ENCODE measurements at places on chromosomes 6 and 20. TPM values are rescaled to one million over a fixed set of nuclear protein-coding genes. Genes with fewer than 3 reads are reported as not detected.

- H3K27ac ChIP-seq = no peak overlapping the region
- H3K4me3 ChIP-seq = no peak overlapping the region
- no peaks in the 10 kb centered on the region for H3K4me1 ChIP-seq
- no peaks in the 10 kb centered on the region for H3K27me3 ChIP-seq
Observed at GRCh38 chr20:52783769-52784168, 188.4 kb upstream of the TSHZ2 start.

DNA sequence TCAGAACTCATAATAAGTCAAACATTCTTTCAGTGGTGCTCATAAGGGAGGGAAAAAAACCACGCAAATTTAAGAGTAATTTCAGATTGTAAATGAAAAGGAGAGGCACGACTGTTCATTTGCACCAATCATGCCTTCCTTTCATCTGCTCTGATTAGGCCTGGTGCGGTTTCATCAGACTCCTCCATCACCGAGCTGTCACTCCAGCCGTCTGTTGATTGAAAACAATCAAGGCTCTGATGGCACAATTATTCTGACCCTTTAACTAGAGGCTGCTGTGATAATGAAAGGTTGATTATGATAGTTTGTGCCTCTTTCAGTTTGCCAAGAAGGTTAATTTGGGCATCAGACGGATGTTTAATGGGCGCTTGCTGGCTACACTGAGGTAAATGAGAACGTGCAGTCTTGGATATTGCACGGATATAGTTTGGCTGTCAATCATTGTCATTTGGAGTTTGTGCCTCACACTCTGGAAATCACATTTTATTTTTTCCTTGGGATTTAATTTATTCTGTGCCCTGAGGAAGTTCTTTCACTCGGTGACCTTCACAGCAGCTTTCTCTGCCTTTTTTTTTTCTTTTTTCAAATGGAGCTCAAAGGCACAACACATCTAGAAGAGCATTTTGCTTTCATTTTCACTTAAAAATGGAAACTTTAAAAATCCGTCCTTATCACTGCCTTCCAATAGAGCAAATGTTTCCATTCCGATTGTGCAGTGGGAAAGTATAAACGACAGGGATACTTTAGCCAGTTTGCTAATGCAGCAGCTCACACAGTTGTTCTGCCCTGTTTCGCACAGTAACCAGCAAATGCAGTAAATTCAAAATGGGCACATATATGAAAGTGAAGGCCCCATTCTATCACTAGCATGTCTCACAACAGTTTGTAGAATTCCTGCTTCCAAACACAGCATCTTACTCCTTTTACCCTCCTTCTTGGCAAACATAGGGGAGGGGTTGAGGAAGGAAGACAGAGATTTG, 172.8 kb downstream of the KLHL32 start:
- no peaks in the 10 kb centered on the region for H3K4me1 ChIP-seq
- H3K4me3 ChIP-seq = no peak overlapping the region
- peaks cover 1% of the 10 kb centered on the region for H3K27me3 ChIP-seq
- no peaks in the 10 kb centered on the region for H3K36me3 ChIP-seq

DNA sequence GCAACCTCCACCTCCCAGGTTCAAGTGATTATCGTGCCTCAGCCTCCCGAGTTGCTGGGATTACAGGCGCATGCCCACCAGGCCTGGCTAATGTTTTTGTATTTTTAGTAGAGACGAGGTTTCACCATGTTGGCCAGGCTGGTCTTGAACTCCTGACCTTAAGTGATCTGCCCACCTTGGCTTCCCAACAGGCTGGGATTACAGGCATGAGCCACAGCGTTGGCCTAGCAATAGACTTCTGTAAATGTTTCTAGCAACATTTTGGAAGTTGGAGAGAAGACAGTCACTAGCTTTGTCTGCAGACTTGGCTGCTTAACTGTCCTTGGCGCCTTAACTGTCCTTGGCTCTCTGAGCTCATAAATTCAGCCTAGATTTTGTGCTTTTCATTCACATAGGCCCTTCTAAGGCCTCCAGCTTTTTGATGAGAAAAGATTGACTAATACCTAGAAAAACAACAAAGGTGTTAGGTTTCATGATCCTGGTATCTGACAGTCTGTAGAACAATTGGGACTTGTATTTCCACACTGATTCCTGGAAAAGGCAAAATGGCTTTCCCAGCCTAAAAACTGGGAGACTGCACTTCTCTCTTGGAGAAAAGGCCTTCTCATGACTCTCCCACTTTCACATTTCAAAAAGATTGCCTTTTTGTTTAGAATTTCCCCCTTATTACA, 49.7 kb downstream of the OR2B2 start:
- DNase-seq = peak; percentile 33
- H3K36me3 ChIP-seq = no peaks in the 10 kb centered on the region
- no peaks in the 10 kb centered on the region for H3K27me3 ChIP-seq
- H3K4me3 ChIP-seq = no peak overlapping the region

DNA sequence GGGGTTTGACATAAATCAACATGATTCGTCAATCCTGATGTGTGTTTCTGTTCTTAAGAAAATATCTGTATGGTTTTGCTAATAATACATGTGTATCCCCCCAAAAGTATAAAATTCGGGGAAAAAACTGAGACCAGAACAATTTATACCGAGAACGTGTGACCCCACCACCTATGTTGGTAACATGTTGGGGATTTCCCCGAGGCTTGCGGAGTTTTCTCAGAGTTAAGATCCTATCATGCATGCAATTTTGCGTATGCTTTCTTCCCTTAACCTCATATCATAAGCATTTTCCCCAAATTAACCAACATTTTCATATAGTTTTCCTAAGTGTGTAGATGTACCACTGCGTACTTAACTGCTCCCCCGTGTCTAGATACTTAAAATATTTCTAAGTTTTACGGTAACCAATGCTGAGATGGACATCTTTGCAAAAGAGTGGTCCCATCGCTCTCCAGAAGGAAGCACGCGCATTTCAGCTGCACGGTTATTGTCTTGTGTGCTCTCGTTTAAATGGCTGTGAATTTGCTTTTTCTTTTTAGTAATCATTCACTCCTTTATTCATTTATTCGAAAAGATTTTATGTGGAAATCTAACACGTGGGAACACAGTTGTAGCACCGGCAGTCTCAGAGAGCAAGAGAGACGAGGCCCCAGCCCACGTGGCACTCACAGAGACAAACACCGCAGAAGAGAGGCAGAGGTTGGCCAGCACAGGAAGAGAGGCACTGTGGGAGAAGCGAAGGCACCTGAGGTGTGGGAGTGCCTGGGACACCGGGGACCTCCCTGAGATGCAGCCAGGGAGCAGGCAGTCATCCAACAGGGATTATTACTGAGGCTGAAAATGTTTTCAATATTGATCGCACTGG, 13.2 kb upstream of the IRF4 start:
- no peaks in the 10 kb centered on the region for H3K36me3 ChIP-seq
- H3K27ac ChIP-seq = no peak overlapping the region
- H3K27me3 ChIP-seq = peaks cover 36% of the 10 kb centered on the region
- no peak for DNase-seq
- H3K4me1 ChIP-seq = peaks cover 2% of the 10 kb centered on the region

GRCh38 chr20:41124451-41125094, 12.8 kb upstream of the PLCG1 start:
- no peaks in the 10 kb centered on the region for H3K4me1 ChIP-seq
- no peak overlapping the region for H3K4me3 ChIP-seq
- no peak for DNase-seq
- H3K27ac ChIP-seq = no peak overlapping the region
- H3K27me3 ChIP-seq = no peaks in the 10 kb centered on the region

- no peaks in the 10 kb centered on the region for H3K4me1 ChIP-seq
- H3K27me3 ChIP-seq = no peaks in the 10 kb centered on the region
- no peak overlapping the region for H3K27ac ChIP-seq
- DNase-seq = no peak
Observed at GRCh38 chr6:5566718-5567117, 305.4 kb downstream of the FARS2 start.

DNA sequence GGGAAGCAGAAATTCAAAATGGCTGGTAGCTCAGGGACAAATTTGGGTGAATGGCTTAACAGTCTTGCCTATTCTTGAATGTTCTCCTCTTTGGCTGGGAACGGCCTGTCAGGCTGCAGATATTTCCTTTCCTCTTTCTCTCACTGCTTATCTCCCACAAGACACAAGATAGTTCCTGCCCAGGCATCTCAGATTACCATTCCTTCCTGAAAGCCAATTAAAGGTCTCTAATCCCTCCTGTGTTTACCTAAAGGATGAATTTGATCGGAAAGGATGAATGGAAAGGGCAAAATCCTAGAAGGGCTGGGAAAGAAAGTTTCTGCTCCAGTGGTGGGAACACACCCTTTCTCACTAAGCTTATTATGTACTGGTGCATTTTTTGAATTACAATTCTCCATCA, 95.9 kb upstream of the JAG1 start:
- H3K4me3 ChIP-seq = no peak overlapping the region
- peak; percentile 39 for DNase-seq
- no peaks in the 10 kb centered on the region for H3K4me1 ChIP-seq
- no peak overlapping the region for H3K27ac ChIP-seq
- no peaks in the 10 kb centered on the region for H3K27me3 ChIP-seq

DNA sequence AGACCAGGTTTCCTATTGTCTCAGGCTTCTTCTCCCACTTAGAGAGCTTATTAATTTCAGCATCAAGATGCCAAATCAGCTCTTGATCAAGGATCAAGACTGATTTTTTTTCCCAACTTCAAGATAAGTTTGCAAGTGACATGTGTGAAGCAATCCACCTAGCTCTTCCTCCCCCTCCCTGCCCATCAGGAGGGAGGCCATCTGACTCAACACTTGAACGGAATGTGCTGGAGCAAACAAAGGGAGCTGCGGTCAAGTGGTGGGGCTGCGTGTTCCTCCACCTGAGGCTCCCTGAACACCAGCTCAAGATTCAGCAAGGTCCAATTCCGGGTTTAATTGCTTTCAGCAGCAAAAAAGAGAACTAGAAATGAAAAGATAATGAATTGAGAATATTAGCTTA, 38.7 kb downstream of the TTI1 start:
- peak; percentile 64 for DNase-seq
- no peak overlapping the region for H3K27ac ChIP-seq
- H3K36me3 ChIP-seq = peaks cover 32% of the 10 kb centered on the region
- peaks cover 25% of the 10 kb centered on the region for H3K4me1 ChIP-seq

DNA sequence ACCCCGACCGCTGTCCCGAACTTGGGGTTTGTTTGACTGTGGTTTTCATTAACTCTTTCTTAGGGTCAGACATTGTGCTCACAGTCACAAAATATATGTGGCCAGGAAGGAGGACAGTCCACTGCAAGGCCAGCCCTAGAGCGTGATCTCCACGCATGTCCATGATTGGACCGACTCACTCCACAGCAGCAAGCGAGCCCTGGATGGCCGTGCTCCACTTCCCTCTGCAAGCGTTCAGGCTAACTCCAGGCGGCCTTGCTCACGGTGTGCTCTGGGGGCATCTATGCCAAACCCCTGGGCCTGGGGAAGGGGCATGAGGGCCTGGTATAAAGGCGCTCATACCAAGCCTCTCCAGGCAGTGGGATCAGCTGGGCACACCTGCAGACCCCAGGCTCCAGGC, 5.6 kb downstream of the DACT2 start:
- H3K36me3 ChIP-seq = no peaks in the 10 kb centered on the region
- no peaks in the 10 kb centered on the region for H3K4me1 ChIP-seq
- no peak for DNase-seq

DNA sequence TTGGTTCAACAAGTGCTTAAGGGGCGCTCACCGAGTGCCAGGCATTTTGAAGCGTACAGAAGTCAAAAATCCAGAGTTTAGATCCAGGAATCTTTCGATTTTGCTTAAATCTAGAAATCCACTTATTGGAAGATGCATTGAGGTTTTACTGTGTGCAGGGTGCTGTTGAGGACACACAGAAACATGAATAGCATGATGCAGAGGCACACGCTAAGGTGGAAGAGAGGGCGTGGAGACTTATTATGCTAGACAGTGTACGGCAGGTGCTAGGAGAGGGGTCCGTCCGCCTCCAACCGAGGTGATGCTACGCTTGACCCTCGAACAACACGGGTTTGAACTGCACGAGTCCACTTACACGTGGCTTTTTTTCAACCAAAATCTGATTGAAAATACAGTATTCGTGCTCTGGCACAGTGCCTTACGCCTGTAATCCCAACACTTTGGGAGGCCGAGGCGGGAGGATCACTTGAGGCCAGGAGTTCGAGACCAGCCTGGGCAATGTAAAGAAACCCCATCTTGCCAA, 1.0 kb upstream of the KIF13A start:
- H3K36me3 ChIP-seq = peaks cover 3% of the 10 kb centered on the region
- peaks cover 13% of the 10 kb centered on the region for H3K4me1 ChIP-seq
- no peak for DNase-seq
- no peaks in the 10 kb centered on the region for H3K27me3 ChIP-seq
- H3K4me3 ChIP-seq = peak overlapping the region; percentile 84
- H3K27ac ChIP-seq = peak overlapping the region; percentile 78

DNA sequence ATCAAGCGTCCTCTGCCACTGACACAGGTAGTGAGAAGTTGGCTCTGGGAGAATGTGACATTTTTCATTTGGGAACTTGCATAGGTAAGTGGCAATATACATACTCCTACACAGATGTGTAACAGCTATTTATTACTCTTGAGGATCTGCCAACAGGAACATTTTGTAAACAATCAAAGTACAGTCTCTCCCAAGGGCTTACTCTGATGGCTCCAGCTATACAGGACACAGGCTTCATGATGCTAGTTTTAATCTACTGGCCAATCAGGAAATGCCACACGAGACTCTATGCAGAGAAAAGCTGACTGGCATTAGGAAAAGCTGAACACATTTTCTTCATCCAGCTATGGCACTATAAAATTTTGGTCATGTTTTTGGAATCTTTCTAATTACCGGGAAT, 57.8 kb downstream of the POPDC3 start:
- no peaks in the 10 kb centered on the region for H3K4me1 ChIP-seq
- H3K27me3 ChIP-seq = no peaks in the 10 kb centered on the region
- peak; percentile 10 for DNase-seq
- peaks cover 5% of the 10 kb centered on the region for H3K36me3 ChIP-seq

GTF2H4 gene
- total RNA-seq = 13.4 TPM

SAPCD1 gene
- total RNA-seq = not detected

SLC24A3 gene
- total RNA-seq = not detected

FOXF2 gene
- 2.5 TPM for total RNA-seq

DZANK1 gene
- total RNA-seq = 0.83 TPM

Measured in IMR-90 (cell line).